ENCODE measurements at places on chromosomes 11 and 22.

DNA sequence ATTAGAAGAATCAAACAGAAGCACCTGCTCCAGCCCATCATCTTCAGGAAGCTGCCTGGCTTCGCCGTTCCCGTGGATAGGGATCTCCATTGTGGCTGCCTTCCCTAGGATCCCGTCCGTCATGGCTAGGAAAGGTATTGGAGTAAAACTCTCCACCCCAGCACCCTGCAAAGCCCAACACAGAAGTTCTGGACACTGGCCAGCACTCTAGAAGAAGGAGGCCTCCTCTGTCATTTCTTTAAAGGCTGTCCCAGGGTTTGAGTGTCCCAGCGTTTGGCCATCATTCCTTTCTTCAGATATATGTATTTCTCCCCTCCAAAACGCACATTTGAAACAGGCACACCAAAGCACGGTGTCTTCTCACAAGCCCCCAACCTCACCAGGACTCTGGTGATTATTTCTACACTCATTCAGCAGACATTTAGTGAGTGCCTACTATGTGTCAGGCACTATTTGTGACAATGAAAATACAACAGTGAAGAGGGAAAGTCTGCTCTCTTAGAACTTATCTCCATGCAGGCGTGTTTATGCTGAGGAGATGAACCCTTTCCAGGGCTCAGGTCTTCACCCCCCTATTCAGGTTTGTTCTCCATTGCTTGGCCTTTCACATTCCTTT lies 724 bp downstream of the ARFIP2 start:
- no peak for DNase-seq

DNA sequence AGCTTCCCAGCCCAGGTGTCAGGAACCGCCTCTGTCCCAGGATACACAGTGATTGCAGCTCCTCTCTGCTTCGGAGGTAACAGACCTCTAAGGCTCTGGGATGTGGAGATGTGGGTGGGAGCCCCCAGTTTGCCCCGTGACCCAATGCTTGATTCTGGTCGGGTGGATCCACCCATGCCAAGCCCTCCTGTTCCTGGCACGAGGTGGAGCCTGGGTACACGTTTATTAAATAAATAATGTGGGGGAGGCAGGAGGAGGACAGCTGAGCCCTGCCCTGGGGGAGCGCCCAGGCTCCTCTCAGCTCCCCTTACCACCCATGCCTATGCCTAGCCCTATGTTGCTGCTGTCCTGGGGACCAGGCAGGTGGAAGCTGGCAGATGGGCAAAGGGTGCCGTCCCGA lies 16.0 kb downstream of the ARHGEF17 start:
- DNase-seq: no peak

DNA sequence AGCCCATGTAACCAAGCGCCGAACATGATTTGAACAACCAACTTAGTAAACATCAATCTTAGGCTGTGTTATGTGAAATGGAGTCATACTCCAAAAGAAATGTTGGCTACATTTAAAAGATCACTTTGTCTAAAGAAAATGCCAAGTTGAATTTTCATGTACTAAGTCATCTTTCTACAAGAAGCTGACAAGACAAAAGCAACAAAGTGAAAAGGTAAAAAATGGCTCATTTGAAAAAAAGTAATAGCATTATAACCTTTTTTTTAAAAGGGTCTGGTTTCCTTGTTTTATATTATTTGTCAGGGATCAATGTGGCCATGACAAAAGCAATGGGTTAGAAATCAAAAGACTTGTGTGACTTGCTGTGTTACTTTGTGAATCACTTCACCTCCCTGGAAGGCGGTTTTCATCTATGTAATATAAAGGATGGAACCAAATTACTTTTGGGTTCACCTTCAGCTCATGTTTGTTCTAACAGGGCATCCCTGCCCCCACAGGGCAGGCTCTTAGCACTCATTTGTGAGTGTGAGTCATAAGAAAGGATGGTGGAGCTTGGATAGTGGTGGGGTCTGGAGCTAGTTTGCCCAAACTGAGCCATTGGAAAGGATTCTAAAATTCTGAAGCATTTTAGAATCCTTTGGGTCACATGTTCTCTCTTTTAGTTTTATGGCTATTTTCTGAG lies 131.9 kb upstream of the MTMR2 start:
- DNase-seq: no peak

DNA sequence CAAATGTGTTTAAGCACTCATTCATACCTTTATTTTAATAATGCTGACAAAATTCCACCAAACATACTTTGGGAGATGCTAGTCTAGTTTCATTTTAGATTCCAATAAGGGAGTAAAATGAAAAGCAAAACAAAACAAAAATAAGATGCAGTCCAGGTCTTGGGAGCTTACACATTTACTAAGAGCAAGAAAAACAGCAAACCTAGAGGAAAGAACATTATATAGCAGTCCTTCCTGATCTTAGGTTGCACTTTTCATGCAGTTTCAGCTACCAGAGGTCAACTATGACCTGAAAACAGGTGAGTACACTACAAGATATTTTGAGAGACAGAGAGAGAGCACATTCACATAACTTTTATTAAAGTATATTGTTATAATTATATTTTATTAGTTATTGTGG lies 1100.9 kb downstream of the DLG2 start:
- no peak for DNase-seq
